ENCODE measurements at places on chromosomes 6 and 20. TPM values are rescaled to one million over a fixed set of nuclear protein-coding genes. Genes with fewer than 3 reads are reported as not detected.

Gene LPA
- total RNA-seq: not detected

Gene AIF1
- total RNA-seq: not detected

Gene PET117
- 7.2 TPM for total RNA-seq

Gene DNAH8
- not detected for total RNA-seq

Gene FOXS1
- total RNA-seq: not detected

Gene ERVFRD-1
- 6.5 TPM for total RNA-seq

Gene RAET1E
- total RNA-seq: 0.80 TPM

Gene TINAG
- total RNA-seq: not detected

Gene IL17F
- not detected for total RNA-seq

Gene EPHA7
- not detected for total RNA-seq

Gene IPCEF1
- total RNA-seq: 0.34 TPM

Gene WFDC13
- total RNA-seq: not detected

Gene C2
- not detected for total RNA-seq

Gene GABRR1
- not detected for total RNA-seq

Gene MDFI
- 19.5 TPM for total RNA-seq

Gene EEF1E1
- total RNA-seq: 87.3 TPM

Data from mammary microvascular endothelial cell (primary cell).